Esophagus muscularis mucosa (tissue), 4 donors: ENCODE measurements at places on chromosomes 5 and 9.
A peak's percentile ranks its signal among the peaks of the same experiment; 100 is the strongest.

DNA sequence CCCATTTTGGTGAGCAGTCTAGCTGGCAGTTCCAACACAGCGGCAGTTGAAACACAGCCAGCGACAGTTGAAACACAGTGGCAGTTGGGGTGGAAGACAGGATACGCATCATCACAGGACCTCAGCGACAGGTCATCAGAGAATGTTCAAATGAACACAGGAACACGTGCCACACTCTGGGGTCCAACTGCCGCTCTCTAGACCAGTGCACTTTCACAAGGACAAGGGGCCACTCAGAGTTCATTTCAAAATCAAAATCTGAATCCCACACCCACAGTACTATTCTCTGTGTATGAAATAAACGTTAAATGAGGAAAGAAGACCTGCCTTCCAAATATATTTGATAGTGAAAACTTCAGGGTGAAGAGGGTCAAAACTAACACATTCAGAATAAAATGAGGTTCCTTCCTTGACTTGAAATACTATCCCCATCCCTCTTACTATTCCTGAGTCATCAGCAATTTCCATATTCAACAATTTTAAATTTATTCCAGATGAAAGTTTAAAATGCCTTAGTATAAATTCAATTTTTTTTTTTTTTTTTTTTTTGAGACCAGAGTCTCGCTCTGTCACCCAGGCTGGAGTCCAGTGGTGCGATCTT lies 53.0 kb upstream of the SIMC1 start:
- no peak for DNase-seq

DNA sequence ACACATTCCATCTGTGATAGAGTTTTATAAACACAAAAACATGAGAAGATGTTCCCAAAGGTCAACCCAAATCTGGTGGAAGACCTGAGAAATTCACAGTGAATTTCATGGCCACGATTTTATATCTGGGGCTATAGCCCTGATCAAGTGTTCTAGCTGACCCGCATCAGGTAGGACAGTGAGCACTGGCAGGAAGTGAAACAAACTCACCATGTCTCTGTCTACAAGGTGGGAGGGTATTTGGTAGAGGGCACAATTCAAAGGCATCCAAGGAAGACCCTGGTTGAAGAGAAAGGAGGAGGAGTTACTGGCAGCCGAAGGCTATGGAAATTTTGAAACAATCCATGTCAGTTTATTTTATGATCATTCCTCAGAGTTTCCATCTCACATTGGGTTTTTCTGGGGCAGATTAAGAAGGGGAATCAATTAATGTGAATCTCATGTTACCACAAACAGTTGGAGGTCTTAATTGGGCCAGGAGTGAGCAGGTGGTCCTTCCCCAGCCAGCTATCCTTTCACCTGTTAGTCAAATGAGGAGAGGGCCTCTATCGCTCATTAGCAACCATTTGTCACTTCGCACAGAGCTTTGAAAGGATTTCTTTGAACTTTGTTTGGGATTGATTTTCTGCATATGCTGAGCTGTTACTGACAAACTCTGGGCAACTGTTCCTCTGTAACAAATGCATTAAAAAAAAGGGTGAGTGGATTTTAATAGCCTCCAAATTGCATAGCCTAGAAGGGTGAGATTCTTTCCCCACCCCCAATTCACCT lies 612.0 kb upstream of the CLINT1 start:
- no peak for DNase-seq

- DNase-seq, result no peak
Measured at GRCh38 chr9:13919401-13919800, 394.5 kb downstream of the NFIB start.

- DNase-seq, result no peak
Measured at GRCh38 chr9:131545786-131546335, 538 bp downstream of the PRRT1B start.

GRCh38 chr9:35096035-35096849 lies at the start of gene PIGO:
Gene PIGO (minus strand): TSS chr9:35096591. CDS start chr9:35095565, 1,026 bp downstream.
- DNase-seq, result peak; percentile 97

DNA sequence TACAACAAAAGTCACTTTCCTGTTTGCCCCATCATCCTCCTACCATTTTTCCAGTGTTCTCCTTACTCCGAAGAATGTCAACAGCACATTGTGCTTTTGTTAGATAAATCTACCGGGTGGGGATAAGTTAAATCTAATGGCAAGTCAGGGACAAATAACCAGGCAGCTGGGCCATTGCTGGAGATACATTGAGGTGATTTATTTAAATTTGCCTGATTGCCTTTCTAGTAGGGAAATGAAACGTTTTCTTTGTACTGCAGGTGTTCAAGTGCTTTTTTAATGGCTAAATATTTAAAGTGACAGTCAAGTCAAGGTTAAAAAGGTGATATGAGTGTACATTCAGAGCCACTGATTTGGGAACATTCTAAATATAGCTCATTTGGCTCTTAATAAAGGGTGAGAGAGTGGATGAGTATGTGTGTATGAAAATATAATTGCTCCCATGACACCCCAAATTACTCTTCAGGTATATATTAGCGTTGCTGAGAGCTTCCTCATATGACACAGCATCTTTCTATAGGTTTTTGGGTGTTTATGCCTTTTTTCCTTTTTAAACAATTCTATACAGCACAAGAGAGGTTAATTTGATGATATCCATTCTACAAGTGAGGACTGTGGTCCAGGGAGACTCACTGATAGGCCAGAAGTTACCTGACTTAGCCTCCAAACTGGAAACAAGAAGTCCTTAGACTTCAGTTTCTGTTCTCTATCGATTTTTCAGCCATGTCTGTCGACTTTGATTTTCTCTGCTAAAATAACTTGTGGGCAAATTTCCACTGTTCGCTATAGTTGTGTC lies 51.9 kb downstream of the DMRT2 start:
- DNase-seq, result no peak

DNA sequence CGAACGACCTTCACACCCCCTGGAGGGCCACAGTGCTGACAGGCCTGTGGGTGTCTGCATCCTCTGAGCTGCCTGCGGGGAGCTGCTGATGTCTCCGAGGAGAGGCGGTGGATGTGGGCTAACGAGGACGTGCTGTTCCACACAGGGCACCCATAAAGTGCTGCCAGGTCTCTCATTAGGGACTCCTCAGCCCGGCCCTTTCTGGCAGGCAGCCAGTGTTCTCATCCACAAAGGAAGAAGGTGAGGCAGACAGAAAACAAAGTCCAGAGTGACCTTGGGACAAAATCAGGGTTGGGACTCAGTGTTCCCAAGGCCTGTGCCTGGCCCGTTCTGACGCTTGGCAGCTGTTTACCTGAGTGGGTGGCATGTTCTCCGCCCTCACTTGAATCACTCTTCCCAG lies 29.3 kb downstream of the CARTPT start:
- peak; percentile 84 for DNase-seq

DNA sequence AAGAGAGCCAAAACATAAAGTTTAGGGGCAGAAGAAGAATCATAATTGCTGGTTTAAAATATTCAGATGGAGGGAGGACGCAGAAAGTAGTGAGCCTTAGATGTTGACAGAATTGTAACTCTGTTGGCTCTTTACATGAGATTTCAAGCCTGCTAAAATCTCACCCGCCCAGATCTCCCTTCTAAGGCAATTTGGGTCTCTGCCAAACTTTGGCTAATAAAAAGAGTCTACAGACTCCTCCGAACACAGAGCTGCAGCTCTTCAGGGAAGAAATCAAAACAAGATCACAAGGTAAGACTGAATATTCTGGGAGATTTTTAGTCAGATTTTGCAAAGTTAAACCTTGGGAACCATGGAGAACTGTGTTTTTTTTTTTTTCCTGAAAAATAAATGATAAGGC lies at the start of gene IL33:
TSS of gene IL33 (plus strand) at position 246 of the 400 bp plus-strand sequence. CDS start 25,888 bp downstream, outside the sequence.
- DNase-seq, result no peak

- no peak for DNase-seq
Measured at GRCh38 chr9:121744002-121744686, 92.7 kb downstream of the DAB2IP start.

DNA sequence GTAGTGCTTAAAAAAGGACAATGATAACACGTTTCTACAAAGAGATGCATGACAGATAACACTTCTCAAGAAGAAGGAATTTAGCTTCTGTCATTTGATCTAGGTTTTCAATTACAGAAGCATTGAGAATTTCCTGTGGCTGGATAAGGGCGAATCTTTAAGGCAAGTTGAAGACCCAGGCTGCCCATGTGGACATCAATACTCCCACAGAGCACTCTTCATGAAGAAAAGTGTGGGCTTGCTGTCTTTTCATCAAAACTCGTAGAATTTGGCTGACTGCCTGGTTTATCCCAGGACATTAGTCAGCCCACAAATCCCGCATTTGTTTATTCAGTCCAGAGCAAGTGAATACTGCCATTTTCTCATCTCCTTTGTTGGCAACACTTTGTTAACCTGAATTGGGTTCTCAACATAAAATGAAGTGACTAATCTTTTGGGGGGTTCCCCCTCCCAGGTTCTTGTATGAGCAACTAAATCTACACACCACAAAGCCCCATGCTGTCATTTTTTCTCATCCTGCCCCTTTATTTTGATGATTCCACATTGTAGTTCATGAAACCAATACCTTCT lies 43.4 kb upstream of the CDKN2B start:
- peak; percentile 62 for DNase-seq

- DNase-seq, result no peak
Measured at GRCh38 chr9:107288701-107289100, 5.6 kb downstream of the RAD23B start.

DNA sequence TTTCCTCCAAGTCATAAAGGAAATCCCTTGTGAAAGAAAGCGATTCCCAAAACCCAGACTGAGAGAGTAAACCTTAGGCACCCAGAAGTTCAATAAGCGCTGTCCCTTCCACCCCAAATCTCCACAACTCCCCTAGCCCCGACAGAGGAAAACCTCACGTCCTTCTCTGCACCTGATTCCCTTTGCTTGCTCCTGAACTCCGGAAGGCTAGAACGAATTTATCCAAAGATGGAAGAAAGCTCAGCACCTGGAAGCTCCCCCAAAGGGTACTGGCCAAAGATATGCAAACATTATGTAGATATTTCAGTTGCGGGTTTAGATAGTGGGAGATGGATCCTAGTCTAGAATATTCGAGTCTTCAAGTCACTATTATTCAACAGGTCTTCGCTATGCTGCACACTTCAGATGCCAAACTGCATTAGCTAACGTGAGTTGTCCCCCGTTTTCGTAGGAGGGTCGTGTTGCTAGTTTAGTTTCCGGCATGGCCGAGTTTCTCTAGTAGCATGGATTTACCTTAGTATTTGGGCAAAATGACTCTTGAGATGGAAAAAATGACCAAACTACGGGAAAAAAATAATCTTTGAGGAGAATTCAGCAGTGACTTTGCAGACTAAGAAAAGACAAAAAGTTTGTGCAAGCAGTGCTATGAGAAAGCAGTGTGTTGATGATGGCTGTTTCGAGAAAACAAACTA lies 27.7 kb downstream of the NR2F1 start:
- DNase-seq, result no peak

DNA sequence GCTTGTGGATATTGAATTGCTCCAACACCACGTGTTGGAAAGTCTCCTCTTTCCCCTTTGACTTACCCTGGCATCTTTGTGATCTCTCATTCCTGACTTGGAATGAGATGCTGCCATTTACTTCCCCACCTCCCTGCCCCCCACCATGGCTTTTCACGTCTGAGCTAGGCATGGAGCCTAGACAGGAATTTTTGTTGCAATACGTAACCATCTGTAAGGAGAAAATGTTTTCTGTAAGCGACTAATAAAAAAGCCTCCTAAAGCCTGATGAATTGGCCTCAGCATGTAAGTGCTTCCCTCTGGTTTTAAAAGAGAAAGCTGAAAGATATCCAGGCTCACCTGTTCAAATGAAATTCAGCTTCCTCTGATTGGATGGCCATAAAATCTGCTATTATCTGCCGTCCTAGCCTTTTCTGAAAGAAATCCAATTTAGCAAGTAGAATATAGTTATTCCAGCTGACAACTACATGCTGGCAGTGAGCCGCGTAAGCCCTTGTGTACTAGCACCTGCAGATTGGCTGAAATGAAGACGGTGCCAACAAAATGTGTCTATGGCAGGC lies 200.1 kb downstream of the NSG2 start:
- no peak for DNase-seq

DNA sequence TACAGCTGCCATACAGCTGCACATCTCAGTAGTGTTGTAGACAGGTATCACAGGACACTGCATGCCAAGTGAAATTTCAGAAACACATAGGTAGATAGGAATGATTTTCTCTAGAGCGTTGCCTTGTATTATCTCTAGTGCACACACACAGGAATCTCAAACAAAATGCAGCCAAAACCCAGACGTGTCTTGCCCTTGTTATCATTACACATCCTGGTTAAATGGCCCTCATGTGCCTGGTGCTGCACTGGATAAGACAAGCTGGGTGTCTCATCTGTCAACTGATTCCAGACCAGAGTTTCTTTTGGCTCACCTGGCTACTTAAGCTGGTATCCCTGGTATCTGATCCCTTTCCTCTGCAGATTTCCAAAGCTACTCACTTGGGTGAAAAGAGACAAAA lies 59.7 kb downstream of the SAXO1 start:
- DNase-seq, result no peak
